Chondrocyte (in vitro differentiated cells): ENCODE measurements at places on chromosomes 5 and 9. TPM values are rescaled to one million over a fixed set of nuclear protein-coding genes. Genes with fewer than 3 reads are reported as not detected.

The TRIM14 gene
- 0.58 to 1.1 TPM (median 1.1 TPM) in 3 replicates for total RNA-seq

The BNC2 gene
- 17.8 to 45.0 TPM (median 21.3 TPM) in 3 replicates for total RNA-seq

GRCh38 chr9:126564716-126565115 is 49.0 kb upstream of the LMX1B start:
- peaks cover 5% of the 10 kb centered on the region for H3K4me1 ChIP-seq
- H3K27ac ChIP-seq = no peak overlapping the region
- H3K4me3 ChIP-seq = no peak overlapping the region
- H3K27me3 ChIP-seq = peaks cover 54% of the 10 kb centered on the region
- DNase-seq = no peak

DNA sequence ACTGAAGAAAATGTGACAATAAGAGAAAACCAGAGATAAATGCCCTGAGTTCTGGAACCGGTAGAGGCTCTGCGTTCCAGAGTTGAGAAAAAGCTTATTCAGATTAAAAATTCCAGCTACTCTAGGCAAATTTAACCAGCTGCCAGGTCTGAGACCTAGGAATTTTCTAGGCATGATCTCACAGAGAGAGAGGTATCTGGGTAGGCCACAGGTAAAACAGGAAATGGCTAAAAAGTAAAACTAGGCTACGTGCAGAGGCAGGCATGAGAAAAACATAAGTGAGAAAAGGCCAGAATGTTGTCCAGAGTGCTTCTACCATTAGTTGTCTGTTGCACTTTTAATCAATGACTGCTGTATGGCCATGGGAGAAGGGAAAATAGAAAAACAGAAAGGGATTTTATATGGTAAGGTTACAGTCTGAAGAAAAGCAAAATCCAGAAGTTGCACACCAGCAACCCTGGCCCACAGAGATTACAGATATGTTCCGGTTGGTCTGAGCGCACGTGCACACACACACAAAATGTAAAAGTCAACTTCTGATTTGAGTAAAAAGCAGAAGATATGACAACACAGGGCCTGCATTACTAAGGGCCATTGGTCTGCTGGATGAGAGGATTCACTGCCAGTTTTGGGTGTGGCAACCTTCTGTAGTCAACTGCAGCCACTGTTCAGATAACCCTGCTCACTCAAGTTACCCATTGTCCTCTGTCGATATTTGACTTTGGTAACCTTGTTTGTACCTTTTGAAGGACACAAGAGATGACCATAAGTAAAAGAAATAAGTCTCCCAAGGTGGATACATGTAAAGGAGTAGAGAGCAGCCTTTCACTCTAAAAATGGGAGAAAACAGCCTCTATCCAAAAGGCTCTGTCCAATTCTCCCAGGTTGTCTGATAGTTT is 266.0 kb downstream of the DTWD2 start:
- no peak for DNase-seq
- H3K36me3 ChIP-seq = no peaks in the 10 kb centered on the region
- H3K4me1 ChIP-seq = no peaks in the 10 kb centered on the region
- no peak overlapping the region for H3K27ac ChIP-seq
- H3K27me3 ChIP-seq = peaks cover 10% of the 10 kb centered on the region
- H3K4me3 ChIP-seq = no peak overlapping the region

DNA sequence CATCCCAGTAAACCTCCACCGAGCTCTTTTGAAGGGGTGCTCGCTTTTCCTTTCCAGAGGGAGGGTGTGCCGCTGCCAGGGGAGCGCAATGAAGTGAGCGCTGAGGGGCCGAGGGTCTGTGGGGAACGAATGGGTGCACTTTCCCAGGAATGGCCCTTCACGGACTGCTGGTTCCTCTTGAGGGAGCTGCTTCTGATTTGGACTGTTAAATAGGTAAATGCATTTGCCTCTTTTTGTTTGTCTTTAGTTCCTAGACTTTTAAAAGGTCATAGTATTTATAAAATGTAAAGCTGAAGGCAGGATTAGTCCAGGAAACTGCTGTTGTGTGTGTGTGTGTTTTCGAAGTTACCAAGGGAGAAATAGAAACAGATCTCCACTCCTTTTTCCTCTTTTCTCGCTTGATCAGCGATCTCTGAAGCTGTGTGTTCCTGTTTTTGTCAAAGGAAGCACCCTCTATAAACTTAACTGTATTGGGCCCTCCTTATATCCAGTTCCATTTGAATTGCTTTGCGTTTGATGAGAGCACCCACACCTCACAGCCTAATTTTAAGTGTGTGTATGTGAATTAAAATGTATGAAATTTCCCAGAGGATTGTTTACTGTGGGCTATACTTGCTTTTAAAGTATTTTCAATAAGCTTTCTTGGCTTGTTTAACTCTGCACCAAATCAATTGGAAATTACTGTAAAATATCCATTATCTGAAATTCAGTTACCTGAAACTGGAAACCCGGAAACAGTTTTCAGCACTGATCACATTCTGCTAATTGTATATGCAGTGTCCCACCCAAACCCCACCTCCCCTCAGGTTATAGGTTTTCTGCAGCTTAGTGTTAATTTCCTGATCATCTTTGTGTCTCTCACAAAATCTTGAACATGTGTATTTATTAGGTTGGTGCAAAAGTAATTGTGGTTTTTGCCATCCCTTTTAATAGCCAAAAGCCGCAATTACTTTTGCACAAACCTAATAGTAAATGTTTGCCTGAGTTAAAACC is 966 bp downstream of the SNX2 start:
- no peaks in the 10 kb centered on the region for H3K36me3 ChIP-seq
- H3K4me3 ChIP-seq = peak overlapping the region; percentile 94
- H3K4me1 ChIP-seq = peaks cover 41% of the 10 kb centered on the region
- H3K27me3 ChIP-seq = no peaks in the 10 kb centered on the region
- no peak for DNase-seq

DNA sequence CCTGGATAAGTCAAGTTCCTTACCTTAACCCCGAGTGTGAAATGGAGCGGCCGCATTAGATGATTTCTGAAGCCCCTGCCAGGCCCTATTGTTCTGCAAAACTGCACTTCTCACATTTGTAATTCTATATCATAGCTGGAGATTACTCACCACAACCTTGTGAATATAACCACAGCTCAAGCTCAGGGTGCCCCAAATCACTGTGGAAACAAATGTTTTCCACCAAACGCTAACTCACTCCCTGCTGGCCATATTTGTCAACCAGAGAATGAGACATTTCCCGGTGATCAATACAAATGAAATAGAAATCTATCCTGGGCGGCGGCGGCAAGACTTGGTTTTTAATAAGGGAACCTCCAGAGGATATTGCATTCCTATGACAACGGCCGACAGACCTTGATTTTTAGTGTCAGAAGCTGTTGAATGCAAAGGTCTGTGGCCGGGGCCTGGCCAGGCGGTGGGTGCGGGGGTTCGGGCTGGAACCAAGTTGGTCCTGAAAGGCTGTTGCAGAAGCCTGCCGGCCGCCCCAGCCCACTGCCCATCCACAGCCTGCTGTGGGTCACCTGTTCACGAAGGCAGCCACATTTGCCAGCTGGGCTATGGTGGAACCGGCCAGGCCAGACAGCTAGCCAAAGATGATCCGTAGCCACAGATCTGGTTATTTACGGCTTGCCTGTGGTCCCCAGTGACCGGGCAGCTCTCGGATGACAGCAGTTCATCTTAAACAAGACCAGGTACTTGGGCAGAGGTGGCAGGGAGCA is 93.9 kb upstream of the LMX1B start:
- no peaks in the 10 kb centered on the region for H3K36me3 ChIP-seq
- H3K4me1 ChIP-seq = peaks cover 33% of the 10 kb centered on the region
- H3K4me3 ChIP-seq = no peak overlapping the region
- DNase-seq = peak; percentile 73
- peaks cover 6% of the 10 kb centered on the region for H3K27me3 ChIP-seq

The SH3RF2 gene
- 0.33 to 0.42 TPM (median 0.39 TPM) in 3 replicates for total RNA-seq

The MRPS27 gene
- total RNA-seq = 26.0 to 38.0 TPM (median 33.3 TPM) in 3 replicates

- H3K36me3 ChIP-seq = no peaks in the 10 kb centered on the region
- H3K27me3 ChIP-seq = no peaks in the 10 kb centered on the region
- H3K4me3 ChIP-seq = no peak overlapping the region
- H3K4me1 ChIP-seq = peaks cover 12% of the 10 kb centered on the region
These were observed 52.4 kb downstream of the MELK start for GRCh38 chr9:36625006-36625615.

The TAS2R1 gene
- total RNA-seq = 1.6 to 1.7 TPM in 2 of 3 replicates, not detected in the other
